ENCODE measurements at places on chromosomes 11 and 22. TPM values are rescaled to one million over a fixed set of nuclear protein-coding genes. Genes with fewer than 3 reads are reported as not detected.

DNA sequence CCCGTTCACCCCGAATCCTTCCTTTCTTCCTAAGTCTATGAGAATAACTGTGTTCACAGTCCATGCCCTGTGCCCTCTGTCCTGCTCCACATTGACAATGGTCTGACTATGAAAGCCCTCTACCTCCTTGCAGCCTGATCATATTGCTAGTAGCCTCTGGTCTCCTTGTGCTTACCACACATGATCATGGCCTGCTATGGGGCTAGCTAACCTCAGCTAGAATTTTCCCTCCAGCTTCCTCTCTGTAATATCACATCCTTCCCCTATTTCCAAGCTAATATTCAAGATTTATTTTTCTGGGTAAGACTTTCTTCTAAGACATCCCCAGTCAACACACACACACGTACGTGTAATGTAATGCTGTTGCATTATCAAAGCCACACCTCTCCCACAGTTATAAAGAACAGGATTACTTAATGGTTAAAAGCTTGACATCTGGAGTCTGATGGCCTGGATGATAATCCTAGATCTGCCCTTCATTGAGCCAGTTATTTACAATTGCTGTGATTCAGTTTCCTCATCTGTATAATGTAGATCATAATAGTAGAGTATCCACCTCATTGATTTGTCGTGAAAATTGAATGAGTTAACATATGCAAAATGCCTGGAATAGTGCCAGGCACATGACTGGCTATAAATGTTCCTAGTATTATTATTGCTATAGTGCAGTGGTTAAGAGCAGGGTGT lies 214.4 kb upstream of the BLID start:
- DNase-seq, result no peak

GRCh38 chr11:86798988-86799387 lies 1.4 kb upstream of the PRSS23 start:
- DNase-seq, result no peak

- DNase-seq, result no peak
Observed at GRCh38 chr11:95419915-95420314, 188.9 kb upstream of the SESN3 start.

- no peak for DNase-seq
Observed at GRCh38 chr11:68933605-68934320, 30.1 kb downstream of the IGHMBP2 start.

Gene INPP5J
- 51.2 TPM for total RNA-seq

GRCh38 chr22:30829901-30830550 lies 135.4 kb downstream of the OSBP2 start:
- DNase-seq, result no peak

Gene MMP12
- total RNA-seq, result 4.9 TPM

All from transverse colon (tissue), 4 donors.